GM13977 (cell line): ENCODE measurements at places on chromosomes 12 and 14.
A peak's percentile ranks its signal among the peaks of the same experiment; 100 is the strongest.

DNA sequence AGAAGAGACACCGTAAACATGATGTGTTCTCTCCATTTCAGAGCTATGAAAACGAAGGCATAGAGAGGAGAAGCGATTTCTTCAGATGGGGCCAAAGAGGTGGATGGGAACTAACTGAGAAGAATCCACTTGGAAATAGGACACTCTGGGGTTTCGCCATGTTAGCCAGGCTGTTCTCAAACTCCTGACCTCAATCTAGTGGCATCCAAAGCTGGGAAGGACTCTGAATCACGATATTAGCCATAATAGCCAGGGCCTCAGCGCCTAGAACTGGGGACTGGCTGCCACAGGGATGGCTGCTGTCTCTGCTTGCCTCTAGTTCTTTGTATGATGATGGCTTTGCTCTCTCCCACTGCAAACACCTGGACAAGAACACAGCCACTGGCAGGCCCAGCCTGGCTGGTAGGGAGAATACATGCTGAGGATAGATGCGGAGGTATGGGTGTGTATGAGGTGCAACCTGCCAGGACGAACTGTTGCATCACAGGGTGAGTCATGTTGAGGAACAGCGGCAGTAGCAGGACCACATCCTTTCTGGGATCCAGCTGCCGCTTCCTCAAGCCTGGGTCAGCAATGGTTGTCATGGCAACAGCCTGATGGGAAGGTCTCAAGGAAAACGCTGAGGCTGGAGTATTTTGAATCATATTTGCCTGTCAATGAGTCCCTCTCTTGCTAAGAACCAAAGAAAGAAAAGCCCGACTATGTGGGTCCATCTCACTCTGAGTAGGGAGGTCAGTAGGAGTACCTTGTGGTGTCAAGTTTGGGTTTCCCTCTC lies 31.1 kb downstream of the CCDC177 start:
- no peak for DNase-seq

GRCh38 chr12:66241061-66242043 lies 52.3 kb downstream of the IRAK3 start:
- no peak for DNase-seq

- DNase-seq = no peak
Measured at GRCh38 chr14:102255401-102256190, 49.4 kb downstream of the MOK start.

DNA sequence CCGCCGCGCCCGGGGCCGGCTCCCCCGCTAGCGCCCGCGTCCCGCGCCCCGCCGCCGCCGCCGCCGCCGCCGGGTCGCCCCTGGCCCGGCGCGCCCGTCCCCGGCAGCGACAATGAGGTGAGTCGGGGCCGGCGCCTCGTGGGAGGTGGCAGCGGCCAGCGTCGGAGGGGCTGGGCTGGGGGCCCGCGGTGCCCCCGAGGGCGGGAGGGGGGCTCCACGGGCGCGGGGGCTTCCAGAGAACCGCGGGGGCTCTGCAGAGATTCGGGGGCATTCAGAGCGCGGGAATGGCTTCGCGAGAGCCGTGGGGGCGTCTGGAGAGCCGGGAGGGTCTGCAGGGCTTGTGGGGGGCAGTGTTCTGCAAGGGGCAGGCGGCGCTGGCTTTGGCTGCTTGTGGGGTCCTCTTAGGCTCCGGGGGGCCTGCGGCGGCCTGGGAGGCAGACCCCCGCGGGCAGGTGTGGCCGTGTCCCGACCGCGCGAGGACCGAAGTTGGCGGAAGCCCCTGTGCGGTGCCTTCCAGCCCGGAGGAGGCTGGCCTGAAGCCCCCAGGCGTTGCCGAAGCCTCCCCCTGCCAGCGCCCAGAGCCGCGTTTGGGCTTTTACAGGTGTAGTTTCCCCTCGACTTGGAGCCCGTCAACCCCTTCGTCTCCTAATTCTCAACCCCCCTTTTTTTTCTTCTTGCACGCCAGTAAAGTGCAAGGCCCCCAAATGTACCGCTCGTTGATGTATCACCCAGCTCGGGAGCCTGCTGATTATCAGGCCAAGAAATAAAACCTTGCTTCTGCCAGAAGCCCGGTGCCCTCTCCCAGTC lies 93.1 kb upstream of the EVL start:
- no peak for DNase-seq

DNA sequence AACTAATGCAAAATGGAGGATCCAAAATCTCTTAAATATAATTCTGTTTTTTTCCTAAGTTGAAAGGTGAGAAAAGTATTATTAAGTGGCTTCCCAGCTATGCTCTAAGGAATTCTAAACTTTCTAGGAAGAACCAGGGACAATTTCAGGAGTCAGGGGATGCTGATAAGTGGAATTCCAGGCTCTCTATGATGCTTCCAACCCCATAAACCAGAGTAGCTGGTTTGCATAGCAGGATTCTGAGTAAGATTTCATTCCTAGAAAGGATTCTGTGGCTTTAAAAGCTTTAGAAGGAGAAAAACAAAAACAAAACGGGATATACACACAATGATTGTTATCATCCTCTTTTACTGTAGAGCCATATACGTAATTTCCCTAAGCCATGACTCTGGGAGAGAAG lies 93.9 kb downstream of the SLC16A7 start:
- no peak for DNase-seq

DNA sequence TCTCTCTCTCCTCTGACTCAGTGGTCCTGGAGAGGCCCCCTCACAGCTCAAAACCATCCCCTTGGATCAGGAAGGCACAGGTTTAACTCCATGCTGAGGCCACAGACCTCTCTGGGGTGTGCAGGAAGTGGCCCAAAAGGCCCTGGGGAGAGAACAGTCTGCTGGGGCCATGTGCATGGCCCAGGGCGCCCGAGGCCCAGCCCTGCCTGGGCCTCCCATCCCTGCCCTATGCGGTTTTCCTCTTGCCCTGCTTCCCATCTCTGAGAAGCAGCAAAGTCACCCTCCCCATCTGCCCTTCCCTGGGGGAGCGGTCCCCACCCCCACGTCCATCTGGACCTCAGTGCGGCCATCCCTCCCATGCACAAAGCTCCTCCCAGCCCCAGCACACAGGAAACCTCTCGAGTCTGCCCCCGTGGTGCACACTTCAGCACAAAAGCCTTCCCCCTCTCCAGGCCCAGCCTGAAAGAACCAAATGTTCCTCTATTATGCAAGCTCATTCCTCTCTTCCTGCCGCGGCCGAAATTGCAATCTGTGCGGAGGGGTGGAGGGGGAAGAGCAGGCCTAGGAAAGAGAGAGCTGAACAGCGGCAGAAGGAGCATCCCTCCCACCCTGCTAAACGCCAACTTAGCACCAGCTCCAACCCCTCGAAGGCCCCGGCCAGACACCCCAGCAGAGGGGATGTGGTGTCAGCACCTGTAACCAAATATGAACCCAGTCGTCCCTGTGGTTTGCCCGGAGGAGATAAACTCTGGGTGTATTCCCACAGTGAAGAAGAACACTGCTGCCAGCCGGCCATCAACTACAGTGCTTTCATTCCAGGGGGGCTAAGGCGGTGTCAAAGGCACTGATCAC lies 108.5 kb downstream of the SCARB1 start:
- peak; percentile 64 for DNase-seq
